ENCODE measurements at places on chromosomes 2 and 18.

- H3K36me3 ChIP-seq = no peaks in the 10 kb centered on the region
- H3K27ac ChIP-seq = no peak overlapping the region
- DNase-seq = no peak
- peaks cover 7% of the 10 kb centered on the region for H3K4me1 ChIP-seq
Observed at GRCh38 chr2:132037527-132038178, 124.1 kb downstream of the ANKRD30BL start.

DNA sequence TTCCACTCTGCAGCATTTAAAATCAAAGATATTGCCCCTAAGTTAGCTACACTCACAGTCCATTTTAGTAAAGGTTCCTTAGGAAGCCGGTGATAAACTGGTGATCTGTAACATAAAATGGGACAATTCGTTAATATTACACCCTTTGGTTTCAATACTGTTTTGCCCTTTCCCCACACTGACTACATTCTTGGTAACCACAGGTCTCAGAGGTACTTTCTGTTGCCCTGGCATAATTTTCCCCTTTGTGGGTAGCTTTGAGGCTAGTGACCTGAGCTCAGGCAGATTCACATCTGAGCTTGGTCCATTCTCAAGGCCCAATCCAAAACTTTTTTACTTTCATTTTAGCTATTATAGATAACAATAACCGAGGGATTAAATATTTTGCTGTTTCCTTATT is 32.9 kb upstream of the CSRNP3 start:
- peaks cover 10% of the 10 kb centered on the region for H3K4me1 ChIP-seq
- no peak overlapping the region for H3K4me3 ChIP-seq
- no peak for DNase-seq
- H3K27me3 ChIP-seq = no peaks in the 10 kb centered on the region
- no peak overlapping the region for H3K27ac ChIP-seq

GRCh38 chr2:241064008-241064801 is 37.9 kb downstream of the MTERF4 start:
- H3K27me3 ChIP-seq = peaks cover 18% of the 10 kb centered on the region
- no peak for DNase-seq
- peak overlapping the region; percentile 59 for H3K4me3 ChIP-seq
- H3K4me1 ChIP-seq = peaks cover 4% of the 10 kb centered on the region

GRCh38 chr2:95006588-95006987 is 18.9 kb upstream of the MAL start:
- H3K27ac ChIP-seq = no peak overlapping the region
- H3K36me3 ChIP-seq = no peaks in the 10 kb centered on the region
- peaks cover 16% of the 10 kb centered on the region for H3K27me3 ChIP-seq
- no peak overlapping the region for H3K4me3 ChIP-seq
- no peaks in the 10 kb centered on the region for H3K4me1 ChIP-seq

DNA sequence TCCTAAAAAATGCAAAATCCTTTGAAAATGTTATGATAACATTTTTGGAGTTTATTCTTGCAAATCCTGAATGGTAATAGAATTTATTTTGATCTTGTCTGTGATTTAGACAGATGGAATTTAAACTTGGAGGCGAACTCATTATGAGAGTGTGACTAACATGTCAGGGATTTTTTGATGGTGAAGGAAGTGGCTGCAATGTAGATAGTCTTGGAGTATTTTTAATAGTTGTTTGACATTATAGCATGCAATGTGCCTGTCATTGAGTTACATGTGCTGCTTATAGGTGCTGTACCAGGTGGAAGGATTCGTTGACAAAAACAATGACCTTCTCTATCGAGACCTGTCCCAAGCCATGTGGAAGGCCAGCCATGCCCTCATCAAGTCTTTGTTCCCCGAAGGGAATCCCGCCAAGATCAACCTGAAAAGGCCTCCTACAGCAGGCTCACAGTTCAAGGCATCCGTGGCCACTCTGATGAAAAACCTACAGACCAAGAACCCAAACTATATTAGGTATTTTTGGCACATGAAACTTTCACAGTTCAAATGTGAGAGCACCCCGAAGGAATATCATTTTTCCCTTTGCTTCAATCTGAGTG is 141.8 kb downstream of the MYO1B start:
- DNase-seq = no peak
- no peak overlapping the region for H3K27ac ChIP-seq
- peaks cover 4% of the 10 kb centered on the region for H3K4me1 ChIP-seq

GRCh38 chr2:196187898-196188458 is 16.6 kb upstream of the STK17B start:
- DNase-seq = no peak
- H3K4me3 ChIP-seq = no peak overlapping the region
- H3K36me3 ChIP-seq = no peaks in the 10 kb centered on the region
- no peak overlapping the region for H3K27ac ChIP-seq

DNA sequence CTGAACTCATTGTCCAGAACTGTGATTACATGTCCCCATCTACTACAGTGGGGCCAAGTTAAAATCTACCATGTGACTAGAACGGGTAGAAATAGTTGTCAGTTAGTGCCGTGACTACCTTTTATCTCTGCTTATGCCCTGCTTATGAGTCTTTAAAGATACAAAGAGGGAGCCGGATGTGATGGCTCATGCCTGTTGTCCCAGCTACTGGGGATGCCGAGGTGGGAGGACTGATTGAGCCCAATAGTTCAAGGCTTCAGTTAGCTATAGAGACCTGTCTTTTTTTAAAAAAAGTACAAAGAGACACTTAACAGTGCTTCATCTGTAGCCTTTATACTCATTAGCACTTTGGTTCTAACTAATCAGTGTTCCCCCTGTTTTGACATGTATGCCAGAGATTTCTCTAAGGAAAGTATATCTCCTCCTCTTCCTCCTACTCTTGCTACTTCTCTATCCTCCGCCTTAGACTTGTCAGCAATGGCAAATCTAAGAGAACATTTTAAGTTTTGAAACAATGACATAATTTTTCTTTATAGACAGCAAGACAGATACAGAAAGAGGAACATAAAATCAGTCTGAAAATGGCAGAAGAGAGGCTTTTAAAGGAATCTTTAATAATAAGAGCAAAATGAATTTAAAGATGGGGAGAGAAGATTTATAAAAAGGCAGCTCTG is 45.0 kb downstream of the NBEAL1 start:
- peaks cover 16% of the 10 kb centered on the region for H3K4me1 ChIP-seq
- no peaks in the 10 kb centered on the region for H3K27me3 ChIP-seq
- H3K4me3 ChIP-seq = no peak overlapping the region
- H3K36me3 ChIP-seq = peaks cover 37% of the 10 kb centered on the region
- H3K27ac ChIP-seq = peak overlapping the region; percentile 27
- no peak for DNase-seq

GRCh38 chr2:71064110-71064611 is 4.3 kb upstream of the NAGK start:
- H3K27me3 ChIP-seq = peaks cover 8% of the 10 kb centered on the region
- H3K4me3 ChIP-seq = no peak overlapping the region
- no peaks in the 10 kb centered on the region for H3K36me3 ChIP-seq
- H3K27ac ChIP-seq = no peak overlapping the region
- no peak for DNase-seq

GRCh38 chr2:46018773-46019591 is 278.2 kb upstream of the EPAS1 start:
- peaks cover 9% of the 10 kb centered on the region for H3K36me3 ChIP-seq
- no peak for DNase-seq
- peaks cover 16% of the 10 kb centered on the region for H3K4me1 ChIP-seq
- no peak overlapping the region for H3K4me3 ChIP-seq

- H3K36me3 ChIP-seq = peaks cover 12% of the 10 kb centered on the region
- no peak for DNase-seq
- peaks cover 42% of the 10 kb centered on the region for H3K4me1 ChIP-seq
- H3K27me3 ChIP-seq = no peaks in the 10 kb centered on the region
- H3K27ac ChIP-seq = peak overlapping the region; percentile 95
Observed at GRCh38 chr2:150526006-150526405, 38.5 kb upstream of the RND3 start.

GRCh38 chr2:10839813-10840212 is 27.2 kb upstream of the PDIA6 start:
- no peaks in the 10 kb centered on the region for H3K36me3 ChIP-seq
- H3K27ac ChIP-seq = no peak overlapping the region
- DNase-seq = no peak
- H3K4me3 ChIP-seq = no peak overlapping the region

DNA sequence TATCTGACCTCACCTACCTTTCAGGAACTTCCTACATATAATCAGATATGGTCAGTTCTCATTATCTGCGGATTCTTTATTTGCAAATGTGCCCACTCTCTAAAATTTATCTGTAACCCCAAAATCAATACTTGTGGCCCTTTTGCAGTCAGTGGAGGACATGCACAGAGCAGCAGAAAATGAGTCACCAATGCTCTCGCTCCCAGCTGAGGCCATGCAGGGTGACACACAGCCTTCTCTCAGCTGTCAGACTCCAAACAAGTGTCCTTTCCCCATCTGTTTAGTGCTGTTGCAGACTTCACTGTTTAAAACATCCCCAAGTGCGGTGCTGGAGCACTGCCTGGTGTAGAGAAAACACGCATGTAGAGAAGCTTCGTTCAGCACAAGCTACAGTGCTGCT is 171.9 kb upstream of the SALL3 start:
- peaks cover 24% of the 10 kb centered on the region for H3K27me3 ChIP-seq
- H3K36me3 ChIP-seq = no peaks in the 10 kb centered on the region
- no peak for DNase-seq
- no peaks in the 10 kb centered on the region for H3K4me1 ChIP-seq
- no peak overlapping the region for H3K27ac ChIP-seq

DNA sequence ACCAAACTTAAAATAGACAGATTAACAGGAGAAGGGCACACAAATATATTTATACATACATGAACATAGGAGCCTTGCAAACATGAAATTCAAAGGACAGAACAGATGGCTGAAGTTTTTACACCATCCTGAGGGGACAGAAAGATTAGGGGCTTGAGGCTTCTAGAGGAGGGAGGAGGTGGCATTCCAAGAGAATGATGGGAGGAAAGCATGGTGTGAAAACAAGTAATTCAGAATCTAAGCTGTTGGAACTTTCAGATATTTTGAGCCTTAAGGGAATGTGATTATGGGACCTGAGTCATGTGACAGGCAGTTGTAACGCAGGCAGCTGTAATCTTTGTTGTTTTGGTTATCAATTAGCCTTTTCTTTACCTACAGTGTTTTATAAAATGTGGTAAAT is 225.2 kb upstream of the SPOPL start:
- no peak overlapping the region for H3K4me3 ChIP-seq
- H3K27ac ChIP-seq = peak overlapping the region; percentile 35
- H3K4me1 ChIP-seq = peaks cover 40% of the 10 kb centered on the region
- H3K36me3 ChIP-seq = no peaks in the 10 kb centered on the region
- H3K27me3 ChIP-seq = no peaks in the 10 kb centered on the region

GRCh38 chr2:101106453-101107181 is 44.6 kb downstream of the TBC1D8 start:
- peaks cover 16% of the 10 kb centered on the region for H3K4me1 ChIP-seq
- no peak for DNase-seq
- H3K4me3 ChIP-seq = no peak overlapping the region
- H3K27ac ChIP-seq = no peak overlapping the region
- H3K27me3 ChIP-seq = no peaks in the 10 kb centered on the region

DNA sequence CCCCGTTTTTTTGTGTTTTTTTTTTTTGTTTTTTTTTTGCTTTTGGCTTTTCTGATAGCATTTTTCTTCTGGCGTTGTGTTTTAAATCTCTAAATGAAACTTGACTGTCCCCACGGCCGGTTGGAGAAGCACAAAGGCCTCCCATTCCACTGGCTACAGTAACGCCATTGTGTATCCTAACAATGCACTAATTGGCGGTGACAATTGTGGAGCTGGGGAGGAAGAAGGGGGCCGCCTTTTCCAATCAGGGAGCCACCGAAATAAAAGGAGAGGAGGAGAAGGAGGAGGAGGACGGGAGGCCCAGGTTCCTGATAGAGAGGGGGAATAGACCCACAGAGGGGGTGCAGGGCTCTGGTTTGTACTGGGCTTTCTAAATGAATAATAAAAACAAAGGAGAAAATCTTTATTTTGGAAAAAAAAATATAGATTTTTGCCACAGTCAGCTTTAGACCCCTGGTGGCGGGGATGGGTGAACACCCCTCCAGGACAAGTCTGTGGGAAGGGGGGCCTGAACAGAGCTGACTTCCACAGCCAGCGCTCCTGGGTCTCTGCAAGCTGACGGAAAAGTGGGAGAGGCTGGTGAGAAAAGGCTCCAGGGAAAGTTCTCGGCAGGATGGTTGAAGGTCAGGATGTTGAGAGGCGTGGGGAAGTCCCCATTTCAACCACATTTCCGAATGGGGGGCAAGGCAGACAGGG is 43.7 kb upstream of the FZD5 start:
- no peak for DNase-seq
- no peak overlapping the region for H3K27ac ChIP-seq
- no peaks in the 10 kb centered on the region for H3K36me3 ChIP-seq
- H3K4me3 ChIP-seq = no peak overlapping the region
- no peaks in the 10 kb centered on the region for H3K27me3 ChIP-seq

GRCh38 chr2:95359501-95359930 is 43.0 kb upstream of the FAHD2A start:
- no peak for DNase-seq
- no peaks in the 10 kb centered on the region for H3K36me3 ChIP-seq
- no peak overlapping the region for H3K4me3 ChIP-seq
- H3K27me3 ChIP-seq = peaks cover 66% of the 10 kb centered on the region
- no peaks in the 10 kb centered on the region for H3K4me1 ChIP-seq

GRCh38 chr2:34899079-34899478 is 1300.0 kb upstream of the FAM98A start:
- no peak for DNase-seq
- H3K27me3 ChIP-seq = peaks cover 2% of the 10 kb centered on the region
- H3K36me3 ChIP-seq = no peaks in the 10 kb centered on the region
- H3K4me1 ChIP-seq = peaks cover 14% of the 10 kb centered on the region
- H3K27ac ChIP-seq = no peak overlapping the region

DNA sequence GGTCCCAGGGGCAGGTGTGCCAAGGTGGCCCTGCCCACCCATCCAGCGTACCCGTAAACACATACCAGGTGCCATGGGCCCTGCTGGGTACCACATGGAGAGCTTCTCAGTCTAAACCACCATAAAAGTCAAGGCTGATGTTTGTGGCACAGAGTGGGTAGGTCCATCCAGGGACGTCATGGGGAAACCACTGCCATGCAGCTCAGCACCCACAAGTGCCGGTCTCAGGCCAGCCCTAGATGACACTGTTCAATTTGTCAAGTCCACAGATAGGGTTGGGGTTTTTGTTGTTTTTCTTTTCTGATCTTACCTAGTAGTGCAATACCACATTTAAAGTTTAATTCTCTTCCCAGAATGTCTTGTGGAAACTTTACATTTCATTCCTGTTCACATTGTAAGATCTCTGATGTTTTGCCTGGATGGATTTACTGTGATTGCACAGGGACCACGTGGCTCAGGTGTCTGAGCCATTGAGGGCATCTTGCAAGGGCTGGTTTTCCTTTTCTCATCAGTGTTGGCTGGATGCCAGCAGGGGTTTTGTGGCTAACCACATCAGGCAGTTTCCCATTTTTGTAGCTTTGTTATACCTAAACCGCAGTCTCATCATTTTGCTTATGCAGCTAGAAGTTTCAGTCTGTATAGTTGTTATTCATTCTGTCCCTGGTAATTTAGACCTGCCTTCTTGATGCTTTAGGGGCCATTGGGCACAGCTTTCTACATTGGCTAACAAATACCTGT is 64.7 kb downstream of the STK25 start:
- peaks cover 10% of the 10 kb centered on the region for H3K36me3 ChIP-seq
- no peak for DNase-seq
- no peak overlapping the region for H3K27ac ChIP-seq
